Muscle of arm (tissue), 14 donors: ENCODE measurements at places on chromosomes 5 and 9.

GRCh38 chr5:77145666-77146065 is 58.6 kb upstream of the ZBED3 start:
- DNase-seq: no peak

GRCh38 chr5:58107704-58108103 is 352.2 kb downstream of the PLK2 start:
- no peak for DNase-seq

DNA sequence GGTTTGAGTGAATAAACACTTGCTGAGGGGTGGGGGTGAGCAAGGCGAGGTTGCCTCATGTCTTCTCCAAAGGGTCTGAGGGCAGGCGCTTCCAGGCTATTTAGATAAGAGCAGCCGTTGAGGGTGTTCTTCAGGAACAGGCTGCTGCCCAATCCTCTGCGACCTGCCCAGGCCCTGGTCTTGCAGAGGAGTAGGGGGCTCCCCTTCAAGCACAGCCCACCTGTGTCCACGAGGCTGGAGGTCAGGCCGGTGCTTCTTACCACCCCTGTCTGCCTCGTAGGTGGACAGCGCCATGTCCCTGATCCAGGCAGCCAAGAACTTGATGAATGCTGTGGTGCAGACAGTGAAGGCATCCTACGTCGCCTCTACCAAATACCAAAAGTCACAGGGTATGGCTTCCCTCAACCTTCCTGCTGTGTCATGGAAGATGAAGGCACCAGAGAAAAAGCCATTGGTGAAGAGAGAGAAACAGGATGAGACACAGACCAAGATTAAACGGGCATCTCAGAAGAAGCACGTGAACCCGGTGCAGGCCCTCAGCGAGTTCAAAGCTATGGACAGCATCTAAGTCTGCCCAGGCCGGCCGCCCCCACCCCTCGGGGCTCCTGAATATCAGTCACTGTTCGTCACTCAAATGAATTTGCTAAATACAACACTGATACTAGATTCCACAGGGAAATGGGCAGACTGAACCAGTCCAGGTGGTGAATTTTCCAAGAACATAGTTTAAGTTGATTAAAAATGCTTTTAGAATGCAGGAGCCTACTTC is 58.6 kb upstream of the LRRTM2 start:
- no peak for DNase-seq

DNA sequence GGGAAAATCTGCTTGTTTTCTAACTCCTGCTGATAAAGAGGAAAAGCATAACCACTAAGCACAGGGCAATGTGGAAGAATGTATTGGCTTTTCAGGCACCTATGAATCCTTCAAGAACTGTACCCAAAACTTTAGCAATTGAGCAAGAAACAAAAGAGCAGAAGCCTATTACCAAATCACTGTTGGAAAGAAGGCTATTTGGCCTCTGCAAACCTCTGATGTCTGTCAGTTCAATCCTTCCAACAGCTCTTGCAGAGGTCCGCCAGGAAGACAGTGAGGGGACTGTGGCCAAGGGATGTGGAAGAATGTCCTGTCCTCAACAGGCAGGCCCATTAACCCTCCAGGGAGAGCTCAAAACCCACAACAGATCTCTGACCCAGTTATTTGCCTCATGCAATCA is 328.6 kb downstream of the ENC1 start:
- no peak for DNase-seq

GRCh38 chr9:70172532-70172931 is 86.2 kb upstream of the SMC5 start:
- DNase-seq: no peak

DNA sequence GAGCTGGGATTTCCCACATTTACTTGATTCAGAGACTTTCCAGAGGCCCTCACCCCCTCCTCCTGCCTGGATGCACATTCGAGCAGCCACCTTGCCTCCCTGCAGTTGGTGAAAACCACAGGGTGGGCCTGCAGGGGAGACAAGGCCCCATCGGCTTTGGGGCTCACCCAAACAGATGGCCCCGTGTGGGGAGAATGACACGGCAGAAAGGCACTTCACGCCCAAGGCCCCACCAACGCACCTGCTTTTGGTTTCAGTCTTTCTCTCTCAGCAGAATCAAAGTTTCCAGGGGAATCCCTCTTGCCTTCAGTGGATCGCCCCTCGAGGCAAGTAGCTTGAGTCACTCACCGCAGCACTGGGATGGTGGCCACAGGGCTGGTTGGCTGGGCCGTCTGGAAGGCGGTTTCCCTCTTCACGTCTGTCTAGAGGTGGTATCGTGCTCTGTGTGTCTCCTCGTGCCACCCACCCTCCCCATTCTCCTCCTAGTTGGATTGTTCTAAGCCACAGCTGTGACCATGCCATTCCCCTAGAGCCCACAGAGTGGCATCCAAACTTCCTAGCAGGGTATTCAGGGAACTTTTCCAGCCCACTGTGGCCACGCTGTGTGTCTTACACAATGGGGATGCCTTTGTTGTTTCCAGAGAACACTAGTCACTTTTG is 31.8 kb downstream of the SEC61B start:
- no peak for DNase-seq

GRCh38 chr5:152608458-152608857 is 203.4 kb upstream of the NMUR2 start:
- DNase-seq: peak; percentile 51

- no peak for DNase-seq
Measured at GRCh38 chr5:81398741-81399140, 4.8 kb upstream of the ACOT12 start.

- no peak for DNase-seq
Measured at GRCh38 chr5:122999947-123000563, 36.5 kb downstream of the PPIC start.

DNA sequence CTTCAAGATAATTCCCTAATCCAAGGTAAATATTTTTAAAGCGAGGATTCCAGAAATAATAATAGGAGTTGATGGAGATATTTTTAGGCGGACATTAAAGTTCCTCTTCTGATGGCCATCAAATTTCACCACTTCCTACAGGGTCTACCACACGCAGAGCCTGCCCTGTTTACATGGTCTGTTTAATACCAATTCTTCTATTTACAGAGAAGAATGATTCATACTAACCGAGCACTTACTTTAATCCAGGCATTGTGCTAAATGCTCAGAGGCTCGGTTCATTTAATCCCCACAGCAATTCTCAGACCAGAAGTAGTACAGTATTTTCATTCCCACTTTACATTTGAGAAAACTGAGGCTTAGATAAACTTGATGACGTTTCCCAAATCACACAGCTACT is 3.0 kb upstream of the ITGA1 start:
- no peak for DNase-seq

DNA sequence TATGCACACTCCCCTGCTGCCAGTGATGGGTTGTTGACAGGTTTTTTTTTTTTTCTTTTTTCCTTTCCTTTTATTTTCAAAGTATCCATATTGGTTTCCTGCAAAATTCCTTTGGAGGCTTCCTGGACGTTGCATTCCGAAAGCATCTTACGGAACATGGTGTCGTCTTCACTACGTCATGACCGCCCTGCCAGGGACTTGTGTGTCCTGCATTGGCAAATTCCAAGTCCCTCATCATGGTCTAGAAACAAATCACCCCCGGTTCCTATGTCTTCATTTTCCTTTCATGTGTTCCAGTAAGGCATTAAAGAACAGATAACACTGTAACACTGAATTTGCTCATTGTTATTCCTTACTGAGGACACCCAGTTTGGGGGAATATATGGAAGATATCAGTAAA is 35.0 kb upstream of the ADAMTSL1 start:
- DNase-seq: no peak

- no peak for DNase-seq
Measured at GRCh38 chr5:106172681-106173532, 1497.8 kb downstream of the EFNA5 start.

GRCh38 chr5:96379896-96380295 is 53.2 kb downstream of the PCSK1 start:
- DNase-seq: no peak

GRCh38 chr5:78006449-78006848 is 230.3 kb upstream of the TBCA start:
- no peak for DNase-seq

DNA sequence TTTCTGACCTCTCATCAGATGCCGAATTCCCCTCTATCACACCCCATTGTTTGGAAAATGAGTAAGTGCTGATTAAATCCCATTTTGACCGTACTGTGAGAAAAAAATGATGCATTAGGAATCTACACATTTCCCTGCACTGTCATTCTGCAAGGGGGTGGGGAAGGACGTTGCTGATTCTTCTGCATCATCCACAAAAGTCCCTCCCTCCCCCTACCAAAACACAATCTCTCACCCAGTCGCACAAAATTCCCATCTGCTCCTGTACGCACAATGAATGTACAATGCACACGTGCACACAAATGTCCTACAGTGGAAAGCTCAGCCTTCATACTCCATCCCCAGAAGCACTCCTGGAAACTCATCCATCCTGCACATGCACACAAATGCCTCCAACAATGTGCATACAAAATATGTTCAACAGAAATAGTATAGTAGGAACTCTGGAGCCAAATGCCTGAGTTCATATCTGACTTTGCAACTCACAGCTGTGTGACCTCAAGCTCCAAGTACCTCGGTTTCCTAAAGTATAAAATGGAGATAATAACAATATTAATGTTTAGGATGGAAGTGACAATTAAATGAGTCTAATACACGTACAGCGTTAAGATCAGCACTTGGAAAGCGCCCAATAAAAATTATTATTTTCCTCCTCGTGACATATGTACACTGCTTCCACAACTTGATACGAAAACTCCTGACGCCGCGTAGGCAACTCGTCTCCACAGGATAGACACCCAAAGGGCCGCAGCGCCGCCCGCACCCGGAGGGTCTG is 809 bp downstream of the TNIP1 start:
- no peak for DNase-seq

- DNase-seq: peak; percentile 79
Measured at GRCh38 chr5:160021831-160022446, 13.0 kb downstream of the TTC1 start.

DNA sequence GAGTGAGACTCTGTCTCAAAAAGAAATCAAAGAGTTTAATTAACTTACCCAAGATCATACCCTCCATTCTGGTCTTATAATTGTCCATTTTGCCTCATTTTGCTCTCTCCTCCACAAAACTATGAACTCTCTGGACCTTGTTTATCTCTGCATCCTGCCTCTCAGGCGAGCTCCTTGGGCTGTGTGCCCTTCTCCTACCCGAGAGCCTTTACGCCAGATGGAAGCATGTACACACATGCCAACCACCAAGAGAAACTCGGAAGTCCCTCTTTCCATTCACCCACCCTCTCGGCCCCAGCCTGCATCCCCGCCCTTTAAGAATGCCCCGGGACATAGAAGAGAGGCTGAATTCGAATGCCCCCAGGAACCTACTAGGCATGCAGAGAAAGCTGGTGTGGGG is 25.9 kb downstream of the CPLX2 start:
- DNase-seq: no peak

- no peak for DNase-seq
Measured at GRCh38 chr5:133641683-133642082, 29.3 kb upstream of the FSTL4 start.

DNA sequence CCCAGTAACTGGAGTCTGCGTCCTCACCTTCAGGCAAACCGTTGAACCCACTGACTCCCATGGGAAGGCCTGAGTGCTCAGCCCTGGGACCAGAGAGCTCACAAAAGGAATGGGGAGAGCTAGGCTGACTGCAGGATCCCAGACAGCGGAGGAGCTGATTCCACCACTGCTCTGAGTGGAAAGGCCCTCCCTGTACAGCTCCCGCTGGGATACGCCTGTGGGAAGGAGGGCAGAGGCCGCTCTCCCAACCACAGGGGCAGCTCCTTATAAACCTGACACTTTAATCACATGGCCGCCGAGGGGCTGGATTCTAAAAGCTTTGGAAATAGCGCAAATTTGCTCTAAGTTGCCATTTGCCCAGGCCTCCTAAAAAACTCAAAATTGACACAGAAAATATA is 37.1 kb downstream of the DBH start:
- DNase-seq: no peak

DNA sequence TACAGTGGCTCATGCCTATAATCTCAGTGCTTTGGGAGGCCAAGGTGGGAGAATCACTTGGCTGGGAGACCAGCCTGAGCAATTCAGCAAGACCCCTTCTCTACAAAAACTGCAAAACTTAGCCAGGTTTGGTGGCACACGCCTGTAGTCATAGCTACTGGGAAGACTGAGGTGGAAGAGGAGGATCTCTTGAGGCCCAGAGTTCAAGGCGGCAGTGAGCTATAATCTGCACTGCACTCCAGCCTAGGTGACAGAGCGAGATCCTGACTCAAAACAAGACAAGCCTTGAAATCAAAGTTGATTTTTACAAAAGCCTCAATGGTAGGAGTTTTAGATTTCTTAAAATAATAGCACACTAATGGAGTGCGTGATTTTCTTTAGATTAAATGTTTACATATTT is 14.6 kb downstream of the UBE2D2 start:
- DNase-seq: no peak

DNA sequence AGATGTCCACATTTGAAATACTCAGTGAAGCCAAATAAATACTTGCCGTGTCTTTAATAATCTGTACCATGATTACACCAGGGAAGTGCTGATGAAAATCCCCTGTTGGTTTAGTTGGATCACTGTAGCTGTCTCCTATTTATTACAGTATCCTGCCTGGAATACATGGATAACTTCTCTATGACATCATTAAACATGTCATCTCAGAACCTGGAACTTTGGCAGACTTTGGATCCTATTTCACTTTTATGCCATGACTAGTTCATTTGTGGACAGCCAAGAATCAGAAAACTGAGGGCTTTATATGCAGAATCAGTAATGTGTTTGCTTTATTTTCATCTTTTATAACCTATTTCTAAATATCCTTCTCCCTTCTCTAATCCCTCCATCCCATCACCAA is at the start of gene TXNDC8:
Gene TXNDC8, minus strand, starts transcription at position 137 of the 400 bp plus-strand sequence.
- no peak for DNase-seq

- DNase-seq: peak; percentile 61
Measured at GRCh38 chr9:130193531-130194377, 21.6 kb downstream of the NCS1 start.

- no peak for DNase-seq
Measured at GRCh38 chr5:120035815-120036577, 406.6 kb downstream of the FAM170A start.

DNA sequence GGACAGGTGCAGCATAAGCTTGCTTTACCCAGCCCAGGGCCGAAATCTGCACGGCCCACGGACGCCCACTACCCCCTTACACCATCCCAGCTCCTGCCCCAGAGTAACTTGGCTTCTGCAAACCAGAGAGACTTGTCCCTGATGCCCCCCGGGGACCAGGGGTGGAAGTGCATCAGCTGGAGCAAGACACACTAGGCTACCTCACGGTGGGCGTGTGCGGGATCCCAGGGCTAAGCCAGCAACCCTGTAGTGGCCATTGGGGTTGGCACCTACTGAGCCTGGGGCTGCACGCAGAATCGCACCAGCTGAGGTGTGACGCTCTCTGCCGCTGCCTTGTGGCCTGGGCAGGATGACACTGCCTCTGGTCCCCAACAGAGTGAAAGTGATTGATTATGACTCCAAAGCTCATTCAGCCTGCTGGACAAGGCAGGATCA is 6.1 kb upstream of the ZNF79 start:
- no peak for DNase-seq

GRCh38 chr5:102295534-102296177 is 428 bp downstream of the SLCO4C1 start:
- DNase-seq: no peak

- no peak for DNase-seq
Measured at GRCh38 chr9:111559000-111559610, 34.1 kb downstream of the ZNF483 start.
